ENCODE measurements at places on chromosomes 2 and 18.

DNA sequence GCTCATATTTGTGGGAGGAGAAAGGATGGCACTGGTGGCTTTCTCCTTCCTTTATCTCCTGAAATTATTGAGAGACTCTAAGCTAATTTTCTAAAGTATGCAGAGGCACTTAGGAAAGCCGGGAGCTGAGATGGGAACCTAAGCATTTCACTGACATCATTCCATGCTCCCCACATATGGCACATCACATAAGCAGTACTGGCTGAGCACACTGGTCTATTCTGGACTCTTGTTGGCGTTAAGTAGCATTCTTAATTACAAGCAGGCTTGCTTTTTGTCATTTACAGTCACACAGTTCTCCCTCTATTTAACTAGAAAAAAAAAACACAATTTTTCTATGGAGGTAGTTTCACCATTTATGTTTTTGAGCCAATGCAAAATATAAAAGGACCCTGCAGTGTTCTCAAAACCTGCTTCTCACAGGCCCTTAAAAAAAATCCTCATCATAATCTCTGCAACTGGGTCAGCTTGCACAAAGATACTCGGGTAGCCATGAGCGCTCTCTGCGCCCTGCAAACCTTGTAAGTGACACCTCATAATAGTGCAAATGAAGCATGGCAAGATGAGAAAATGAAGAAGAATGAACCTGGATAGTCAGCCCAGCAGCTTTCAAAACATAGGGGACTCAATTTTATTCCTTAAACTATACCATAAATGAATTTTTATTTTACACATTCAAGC, 688.6 kb downstream of the NRXN1 start:
- DNase-seq = no peak

GRCh38 chr2:1588978-1589621, 155.2 kb downstream of the PXDN start:
- no peak for DNase-seq

DNA sequence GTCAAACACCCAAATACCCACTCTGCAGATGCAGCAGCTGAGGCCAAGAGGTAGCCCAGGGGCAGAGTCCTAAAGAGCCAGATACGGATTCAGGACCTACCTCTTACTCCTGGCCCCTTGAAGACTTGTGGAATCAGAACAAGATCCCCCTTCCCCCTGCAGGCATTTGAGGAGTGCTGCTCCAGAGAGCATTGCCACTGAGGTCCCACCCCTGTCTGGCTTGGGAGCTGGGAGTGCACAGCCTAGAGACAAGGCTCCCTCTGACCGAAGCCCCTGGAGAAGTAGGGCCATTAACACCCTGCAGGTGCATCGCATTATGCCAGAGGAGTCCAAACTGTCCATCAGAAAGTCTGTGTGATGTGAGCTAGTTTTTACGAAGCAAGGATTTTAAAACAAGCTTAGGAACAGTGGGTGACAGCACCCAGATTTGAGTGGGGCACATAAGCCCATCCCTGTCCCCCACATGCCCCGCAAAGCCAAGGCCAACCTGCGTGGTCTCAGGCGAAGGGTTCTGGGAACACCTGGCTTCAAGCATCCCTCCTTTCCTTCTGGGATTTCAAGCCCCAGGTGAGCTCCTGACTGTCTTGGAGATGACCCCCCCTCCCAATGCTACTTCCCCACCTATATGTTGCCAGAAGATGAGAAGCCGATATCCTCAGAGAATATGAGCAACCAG, 48.4 kb downstream of the MTERF4 start:
- DNase-seq = no peak

- DNase-seq = no peak
Observed at GRCh38 chr2:236859908-236860307, 225.8 kb upstream of the COPS8 start.

DNA sequence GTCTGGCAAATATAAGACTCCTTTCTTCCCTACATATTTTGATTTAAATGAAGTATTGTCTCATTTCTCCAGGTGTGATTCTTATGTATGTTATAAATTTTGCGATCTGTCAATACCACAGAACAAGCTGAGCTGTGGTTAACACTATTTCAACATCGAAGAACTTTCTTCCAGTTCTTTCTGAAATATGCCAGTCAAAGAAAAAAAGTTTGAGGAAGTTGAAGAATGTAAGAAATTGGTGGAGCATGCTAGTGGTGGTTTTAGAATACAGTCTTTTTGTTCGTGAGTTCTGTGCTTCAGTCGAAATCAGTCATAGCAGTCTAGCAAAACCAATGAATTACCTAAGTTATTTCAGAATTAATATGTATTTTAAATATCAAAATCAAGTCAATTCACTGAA, 8.6 kb upstream of the COBLL1 start:
- DNase-seq = no peak

GRCh38 chr2:25229279-25230197, 61.2 kb upstream of the POMC start:
- DNase-seq = no peak

DNA sequence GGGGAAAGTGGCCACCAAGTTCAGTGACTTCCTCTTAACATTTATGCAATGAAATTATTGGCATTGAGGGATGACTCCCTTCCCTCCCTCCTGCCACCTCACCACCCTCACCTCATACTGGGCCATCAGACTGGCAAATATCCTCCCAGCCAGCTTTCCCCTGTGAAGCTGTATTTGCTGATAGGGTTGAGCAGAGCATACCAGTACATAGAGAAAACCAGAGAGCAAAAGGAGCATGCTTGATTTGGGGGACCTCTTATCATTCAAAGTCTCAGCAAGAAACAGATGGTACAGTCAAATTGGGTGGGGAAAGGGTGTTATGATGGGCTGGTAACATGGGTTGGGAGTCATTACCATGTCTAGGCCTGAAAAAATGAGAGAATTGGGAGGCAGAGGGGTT, 19.1 kb upstream of the B3GNT2 start:
- no peak for DNase-seq

- no peak for DNase-seq
Observed at GRCh38 chr2:9347411-9347881, 75.9 kb downstream of the ITGB1BP1 start.

DNA sequence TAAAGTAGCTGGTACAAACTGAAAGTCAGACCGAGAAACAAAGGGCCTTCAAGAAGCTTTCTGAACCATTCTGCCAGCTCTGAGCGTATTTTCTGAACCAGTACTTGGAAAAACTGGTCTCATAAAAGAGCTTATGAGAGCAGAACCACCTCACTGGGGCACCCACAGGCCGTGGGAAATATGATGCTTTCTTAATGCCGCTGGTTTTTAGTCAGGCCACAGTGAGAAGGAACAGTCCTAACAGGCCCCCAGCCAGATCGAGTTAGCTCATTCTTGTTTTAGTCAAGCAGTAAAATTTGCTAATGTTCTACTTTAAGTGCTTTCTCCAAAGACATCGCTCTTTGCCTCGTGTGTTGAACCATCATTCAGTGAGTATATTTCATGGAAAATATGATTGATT, 12.7 kb upstream of the NOSTRIN start:
- DNase-seq = no peak

- DNase-seq = no peak
Observed at GRCh38 chr2:130376433-130377293, 20.8 kb downstream of the PTPN18 start.

All from epithelial cell of proximal tubule (primary cell).